ENCODE measurements at places on chromosomes 4 and X.

DNA sequence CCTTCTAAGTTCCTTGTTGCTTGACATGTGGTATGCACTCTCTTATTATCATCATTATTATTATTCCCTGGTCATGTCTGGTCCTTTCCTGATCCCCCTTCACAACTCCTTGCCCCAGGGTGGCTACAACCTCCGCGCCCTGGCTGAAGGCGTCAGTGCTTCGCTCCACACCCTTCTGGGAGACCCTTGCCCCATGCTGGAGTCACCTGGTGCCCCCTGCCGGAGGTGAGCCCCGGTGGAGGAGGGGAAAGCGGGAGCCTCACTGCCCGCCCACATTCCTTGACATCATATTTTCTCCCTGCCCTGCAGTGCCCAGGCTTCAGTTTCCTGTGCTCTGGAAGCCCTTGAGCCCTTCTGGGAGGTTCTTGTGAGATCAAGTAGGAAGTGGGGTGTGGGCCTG lies 11.0 kb upstream of the ERAS start:
- DNase-seq: no peak

DNA sequence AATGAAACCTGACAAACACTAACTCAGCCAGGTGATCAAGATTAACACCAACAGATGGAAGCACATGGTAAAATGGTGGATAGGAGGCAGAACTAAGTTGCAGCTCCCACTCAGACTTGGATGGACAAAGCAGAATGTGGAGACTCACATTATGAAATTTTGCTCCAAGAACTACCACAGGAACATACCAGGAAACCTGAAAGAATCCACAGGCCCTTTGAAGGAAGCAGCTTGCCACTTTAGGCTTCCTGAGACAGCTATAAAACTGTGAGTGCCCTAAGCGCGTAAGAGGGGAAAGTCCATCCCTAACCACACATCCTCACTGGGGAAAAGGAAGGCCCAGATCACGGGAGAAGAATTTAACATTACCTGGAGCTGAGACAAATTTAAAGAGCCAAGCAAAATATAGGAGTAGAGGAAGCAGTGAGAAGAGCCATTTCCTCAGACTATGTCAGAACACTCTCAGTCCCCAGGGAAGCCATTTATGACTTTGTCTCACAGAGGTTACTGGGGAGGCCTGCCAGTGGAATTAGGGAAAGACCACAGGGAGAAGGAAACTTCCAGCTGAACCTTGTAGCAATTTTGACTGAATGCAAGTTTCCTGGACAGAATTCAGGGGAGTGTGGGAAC lies 224.5 kb downstream of the TEX13C start:
- no peak for DNase-seq

GRCh38 chr4:40309250-40309774 lies 25.8 kb upstream of the CHRNA9 start:
- DNase-seq: peak; percentile 95

- no peak for DNase-seq
These were observed 36.7 kb downstream of the NPY2R start for GRCh38 chr4:155245105-155245504.

DNA sequence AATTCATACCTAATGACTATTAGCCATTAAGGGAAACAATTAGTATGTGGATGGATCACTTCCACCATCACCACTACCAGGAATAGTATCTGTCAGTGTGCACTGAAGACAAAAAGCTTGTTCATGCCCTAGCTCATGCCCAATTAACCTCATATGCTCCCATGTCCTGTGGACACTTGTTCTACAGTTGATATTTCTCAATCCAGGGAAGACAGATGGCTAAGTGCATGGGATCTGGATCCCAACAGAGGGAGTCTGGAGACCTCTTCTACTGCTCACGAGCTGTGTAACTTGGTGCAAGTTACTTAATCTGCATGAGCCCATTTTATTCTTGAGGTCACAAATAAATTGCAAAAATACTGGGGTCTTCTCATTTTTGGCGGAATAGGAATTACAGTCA lies 23.7 kb downstream of the AMOT start:
- no peak for DNase-seq

DNA sequence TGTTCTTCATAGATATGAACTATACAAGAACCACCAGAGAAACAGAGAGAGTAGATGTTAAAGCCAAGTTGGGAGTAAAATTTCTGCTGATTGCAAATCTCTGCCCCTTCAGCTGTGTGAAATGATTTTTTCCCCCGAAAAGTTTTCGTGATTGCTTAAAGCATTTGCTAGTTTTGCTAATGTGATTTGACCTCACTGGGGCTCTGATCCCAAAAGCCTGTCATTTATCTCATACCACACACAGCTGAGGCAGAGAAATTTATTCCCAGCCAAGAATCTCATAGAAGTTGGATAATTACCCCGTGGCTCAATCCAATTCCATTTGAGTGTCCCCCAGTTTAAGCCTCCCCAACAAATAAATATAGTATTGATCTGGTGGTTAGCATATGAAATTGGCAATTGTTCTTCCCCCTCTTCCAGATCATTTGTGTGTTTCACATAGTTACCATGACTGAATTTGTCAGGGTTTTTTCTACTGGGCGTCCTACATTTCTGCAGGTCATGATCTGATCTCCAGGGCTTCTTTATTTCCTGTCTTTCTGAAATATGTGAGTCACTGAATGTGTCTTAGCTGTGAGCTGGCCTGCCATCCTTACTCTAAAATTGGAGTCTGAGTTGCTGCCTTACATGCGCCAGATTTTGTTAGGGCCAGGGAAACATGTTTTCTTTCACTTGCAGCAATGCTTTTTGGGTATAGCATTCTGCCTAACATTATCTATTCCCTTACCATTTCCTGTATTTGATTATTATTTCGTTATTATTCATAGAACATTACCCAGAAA lies 167.5 kb upstream of the FRMPD4 start:
- DNase-seq: no peak

DNA sequence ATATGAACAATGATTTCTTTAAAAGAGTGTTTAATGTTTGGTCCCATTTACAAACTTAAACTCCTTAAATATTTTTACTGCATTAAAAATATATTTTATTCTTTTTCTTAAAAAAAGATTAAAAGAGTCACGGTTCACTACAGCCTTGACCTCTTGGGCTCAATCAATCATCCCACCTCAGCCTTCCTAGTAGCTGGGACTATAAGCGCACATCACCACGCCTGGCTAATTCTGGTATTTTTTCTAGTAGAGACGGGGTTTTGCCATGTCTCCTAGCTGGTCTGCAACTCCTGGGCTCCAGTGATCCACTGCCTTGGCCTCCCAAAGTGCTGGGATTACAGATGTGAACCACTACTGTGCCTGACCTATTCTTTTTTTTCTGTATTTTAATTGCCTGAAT lies 104.7 kb upstream of the TLR2 start:
- no peak for DNase-seq

GRCh38 chr4:155532373-155533085 lies 134.1 kb upstream of the GUCY1A1 start:
- DNase-seq: no peak

GRCh38 chrX:153816831-153817690 lies 13.3 kb downstream of the PDZD4 start:
- DNase-seq: peak; percentile 55

DNA sequence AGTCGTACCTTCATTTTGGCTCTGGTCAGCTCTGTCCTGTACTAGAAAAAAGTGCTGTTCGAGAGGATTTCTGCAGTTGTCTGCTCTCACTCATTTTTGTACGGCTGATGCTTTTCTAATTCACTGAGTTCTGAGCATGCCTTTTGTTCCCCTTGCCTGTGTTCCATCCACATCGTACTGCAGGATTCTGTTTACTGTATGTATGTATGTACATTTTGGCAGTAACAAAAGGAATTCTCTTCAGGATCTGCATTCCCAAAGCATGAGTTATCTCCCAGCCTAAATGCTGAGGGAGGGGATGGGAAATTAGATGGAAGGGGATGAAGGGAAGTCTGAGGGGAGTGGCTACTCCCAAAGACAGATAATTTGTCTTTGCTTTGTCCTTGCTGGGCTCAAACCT lies 87.6 kb downstream of the GBA3 start:
- DNase-seq: no peak

- no peak for DNase-seq
These were observed 533.3 kb downstream of the TMA16 start for GRCh38 chr4:164027805-164028204.

DNA sequence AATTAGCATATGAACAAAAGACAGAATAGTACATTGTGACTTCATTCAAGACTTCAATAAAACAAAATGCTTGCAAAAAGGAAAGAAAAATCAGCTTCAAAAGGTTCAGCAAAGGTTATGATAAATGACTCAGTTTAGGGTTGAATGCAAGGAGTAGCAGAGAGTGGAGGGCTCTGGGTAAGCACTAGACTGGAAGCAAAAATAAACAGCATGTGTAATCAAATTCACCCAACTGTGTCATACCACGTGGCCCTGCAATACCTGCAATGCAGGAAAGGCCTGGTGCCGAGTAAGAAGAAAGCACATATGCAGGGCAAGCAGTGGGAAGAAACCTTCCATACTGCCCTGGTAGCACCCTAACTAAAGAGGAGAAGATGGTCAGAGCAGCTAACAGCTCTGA lies 88.7 kb downstream of the ATP11C start:
- peak; percentile 2 for DNase-seq

DNA sequence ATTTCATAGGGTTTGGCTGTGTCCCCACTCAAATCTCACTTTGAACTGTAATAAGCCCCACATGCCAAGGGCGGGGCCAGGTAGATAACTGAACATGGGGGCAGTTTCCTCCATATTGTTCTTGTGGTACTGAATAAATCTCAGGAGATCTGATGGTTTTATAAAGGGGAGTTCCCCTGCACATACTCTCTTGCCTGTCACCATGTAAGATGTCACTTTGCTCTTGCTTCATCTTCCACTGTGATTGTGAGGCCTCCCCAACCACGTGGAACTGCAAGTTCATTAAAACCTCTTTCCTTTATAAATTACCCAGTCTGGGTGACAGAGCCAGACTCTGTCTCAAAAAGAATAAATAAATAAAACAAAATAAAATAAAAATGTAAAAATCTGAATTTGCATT lies 95.9 kb downstream of the PDS5A start:
- DNase-seq: no peak

GRCh38 chrX:107729558-107730297 lies 45.9 kb downstream of the TSC22D3 start:
- peak; percentile 13 for DNase-seq

DNA sequence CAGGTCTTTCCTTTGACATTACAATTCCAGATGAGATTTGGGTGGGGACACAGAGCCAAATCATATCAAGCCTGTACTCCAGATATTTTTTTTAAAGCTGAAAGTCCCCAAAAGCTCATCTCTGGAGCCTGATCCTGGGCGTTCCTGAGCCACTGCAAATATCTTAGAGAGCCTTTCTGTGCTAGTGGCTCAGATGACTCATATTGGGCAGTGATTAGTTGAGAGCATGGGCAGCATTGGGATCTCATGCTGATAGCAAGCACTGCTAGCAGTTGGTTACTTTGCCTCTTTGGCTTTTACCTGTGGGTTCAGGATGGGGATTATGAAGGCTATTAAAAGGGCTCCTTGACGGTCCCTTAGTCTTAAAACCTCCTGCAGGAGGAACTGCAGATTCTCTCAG lies 51.4 kb upstream of the SCRG1 start:
- DNase-seq: no peak

DNA sequence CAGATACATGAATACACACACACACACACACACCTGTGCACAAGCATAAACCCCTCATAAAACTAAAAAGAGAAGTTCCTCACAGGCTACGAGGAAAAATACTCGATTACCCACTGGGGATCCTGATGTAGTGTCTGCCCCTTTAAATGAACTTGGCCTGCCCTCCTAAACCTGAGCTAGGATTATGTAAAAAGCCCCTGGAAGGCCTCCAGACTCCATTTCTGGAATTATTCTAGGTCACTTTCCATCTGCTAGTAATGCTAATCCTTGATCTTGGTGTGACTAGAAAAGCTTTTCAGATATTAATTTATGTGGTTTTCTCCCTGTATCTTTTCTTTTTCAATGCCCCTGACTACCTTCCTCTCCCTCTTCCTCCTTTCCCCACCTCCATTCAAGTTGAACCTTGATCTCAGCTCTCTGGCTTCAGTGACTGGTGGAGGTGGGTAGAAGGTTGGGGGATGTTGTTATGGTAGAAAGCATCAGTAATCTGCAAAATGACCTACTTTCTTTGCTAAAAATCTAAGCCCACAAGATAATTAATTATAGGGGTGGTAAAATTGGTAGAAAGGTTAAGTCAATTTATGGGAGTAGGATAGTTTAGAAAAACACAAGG lies 25.5 kb upstream of the ZNF330 start:
- no peak for DNase-seq
